NCI-H774 (cell line): ENCODE measurements at places on chromosomes 16 and 17.

GRCh38 chr16:73225983-73226382, 178.1 kb upstream of the ZFHX3 start:
- no peak for DNase-seq

DNA sequence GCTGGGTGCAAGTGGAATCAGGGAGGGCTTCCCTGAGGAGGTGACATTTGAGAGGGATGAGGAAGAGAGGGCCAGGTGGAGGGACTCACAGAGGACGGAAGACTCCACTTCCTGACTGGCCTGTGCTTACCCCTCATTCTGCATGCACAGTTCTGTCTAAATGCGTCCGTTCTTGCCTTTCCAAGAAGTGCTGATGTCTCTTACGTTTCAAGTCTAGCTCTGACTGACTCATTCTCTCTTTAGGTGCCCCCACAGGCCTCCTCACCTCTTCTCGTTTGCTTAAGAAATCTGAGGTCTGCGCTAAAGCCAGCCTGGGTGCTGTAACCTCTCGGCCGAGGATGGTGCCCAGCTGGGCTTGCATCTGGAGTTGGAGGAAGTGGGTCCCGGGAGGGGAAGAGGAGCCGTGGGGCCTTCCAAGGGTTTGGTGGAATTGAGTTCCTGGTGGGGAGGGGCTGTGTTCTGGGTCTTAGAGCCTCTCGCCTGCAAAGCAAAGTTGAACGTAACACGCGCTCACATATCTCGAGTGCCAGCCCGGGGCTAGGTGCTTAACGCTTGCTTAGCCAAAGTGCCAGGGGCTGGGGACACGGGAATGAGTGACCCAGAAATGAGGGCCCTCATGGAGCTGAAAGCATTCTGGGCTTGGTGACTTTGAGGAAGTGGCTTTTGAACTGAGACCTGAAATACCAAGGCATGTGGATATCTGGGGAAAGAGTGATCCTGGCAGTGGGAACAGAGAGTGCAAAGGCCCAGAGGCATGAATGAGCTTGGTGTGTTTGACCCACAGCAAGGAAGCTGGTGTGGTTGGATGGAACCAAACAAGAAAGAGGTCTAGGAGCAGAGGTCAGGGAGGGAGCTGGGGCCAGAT, 4.8 kb downstream of the IL4R start:
- DNase-seq: no peak

DNA sequence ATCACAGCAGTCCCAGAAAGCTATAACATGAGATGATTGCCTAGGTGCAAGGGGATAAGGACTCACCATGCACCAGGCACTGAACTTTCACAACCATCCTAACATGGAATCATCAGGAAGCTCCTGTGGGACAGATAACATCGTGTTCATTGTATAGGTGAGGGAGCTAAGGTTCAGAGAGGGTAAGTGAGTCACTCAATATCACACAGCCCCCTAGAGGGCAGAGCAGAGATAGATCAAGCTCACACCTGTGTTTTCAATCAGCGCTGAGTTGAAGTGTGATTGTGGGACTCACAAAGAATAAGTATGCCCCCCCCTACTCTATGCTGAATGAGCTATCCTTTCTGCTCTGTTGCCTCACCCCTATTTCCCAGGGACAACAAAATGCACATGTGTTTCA, 377.7 kb upstream of the ERCC4 start:
- no peak for DNase-seq

DNA sequence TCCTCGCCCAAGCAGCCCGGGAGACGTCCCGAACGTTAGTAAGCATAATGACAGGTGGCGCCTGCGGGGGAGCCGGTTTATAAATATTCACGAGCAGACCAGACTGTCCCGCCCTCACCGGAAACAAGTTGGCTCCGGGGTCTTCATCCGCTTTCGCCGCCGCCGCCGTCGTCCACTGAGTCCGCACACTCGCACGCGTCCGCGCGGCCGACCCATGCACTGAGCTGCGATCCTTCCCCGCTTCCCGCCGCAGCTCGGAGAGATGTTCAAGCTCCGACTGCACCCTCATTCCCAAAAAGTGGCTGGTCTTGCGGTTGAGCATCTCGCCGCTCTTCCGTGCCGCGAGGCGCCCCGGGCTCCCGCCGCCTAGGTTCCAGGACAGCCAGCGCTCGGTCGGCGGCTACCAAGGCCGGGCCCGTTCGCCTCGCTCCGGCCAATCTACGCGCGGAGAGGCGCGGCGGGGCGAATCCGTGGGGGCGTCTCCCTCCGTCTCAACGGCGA, 385 bp downstream of the CFAP119 start:
- DNase-seq: no peak

- no peak for DNase-seq
Observed at GRCh38 chr17:18016426-18016825, 22.5 kb downstream of the ATPAF2 start.

DNA sequence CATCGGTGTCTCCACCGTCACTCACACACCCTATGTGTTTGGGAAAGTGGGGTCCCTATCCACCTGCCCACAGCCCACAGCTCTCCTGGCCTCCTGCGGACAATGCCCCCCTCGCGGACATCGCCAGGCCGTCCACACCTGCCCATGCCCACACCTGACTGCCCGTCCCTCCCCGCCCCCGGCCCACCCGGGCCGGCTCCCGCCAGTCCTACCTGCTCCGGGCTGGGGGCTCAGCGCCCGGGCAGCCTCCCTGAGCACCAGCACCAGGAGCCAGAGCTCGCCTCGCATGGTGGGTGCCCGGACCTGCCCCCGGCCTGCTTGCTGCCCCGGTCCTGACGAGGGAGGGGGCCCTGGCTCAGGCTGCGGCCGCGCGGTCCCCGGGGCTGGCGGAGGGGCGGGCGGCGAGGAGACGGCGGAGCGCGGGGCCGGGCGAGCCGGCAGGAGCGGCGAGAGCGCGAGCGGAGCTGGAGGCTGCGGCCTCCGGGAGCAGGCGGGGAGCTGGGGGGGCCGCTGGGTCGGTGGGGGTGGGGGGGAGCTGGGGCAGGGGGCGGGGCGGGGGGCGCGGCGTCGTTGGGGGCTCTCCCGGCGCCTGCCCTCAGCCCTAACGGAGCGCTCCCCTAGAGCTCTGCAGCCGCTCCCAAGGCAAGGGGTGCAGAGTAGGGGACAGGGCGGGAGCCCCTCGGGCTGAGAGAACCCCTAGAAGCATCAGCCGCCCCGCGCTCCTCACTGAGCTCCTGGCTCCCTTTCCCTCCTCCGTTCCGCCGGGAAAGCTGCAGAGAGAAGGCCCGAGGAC, at the start of gene PLXDC1:
TSS of gene PLXDC1 (minus strand) at position 488 of the 793 bp plus-strand sequence. CDS start at position 288, 200 bp downstream.
- DNase-seq: no peak

- DNase-seq: no peak
Observed at GRCh38 chr17:77087650-77088454, 52.9 kb upstream of the SEC14L1 start.

GRCh38 chr17:45138911-45139532, 3.5 kb downstream of the ACBD4 start:
- DNase-seq: no peak

DNA sequence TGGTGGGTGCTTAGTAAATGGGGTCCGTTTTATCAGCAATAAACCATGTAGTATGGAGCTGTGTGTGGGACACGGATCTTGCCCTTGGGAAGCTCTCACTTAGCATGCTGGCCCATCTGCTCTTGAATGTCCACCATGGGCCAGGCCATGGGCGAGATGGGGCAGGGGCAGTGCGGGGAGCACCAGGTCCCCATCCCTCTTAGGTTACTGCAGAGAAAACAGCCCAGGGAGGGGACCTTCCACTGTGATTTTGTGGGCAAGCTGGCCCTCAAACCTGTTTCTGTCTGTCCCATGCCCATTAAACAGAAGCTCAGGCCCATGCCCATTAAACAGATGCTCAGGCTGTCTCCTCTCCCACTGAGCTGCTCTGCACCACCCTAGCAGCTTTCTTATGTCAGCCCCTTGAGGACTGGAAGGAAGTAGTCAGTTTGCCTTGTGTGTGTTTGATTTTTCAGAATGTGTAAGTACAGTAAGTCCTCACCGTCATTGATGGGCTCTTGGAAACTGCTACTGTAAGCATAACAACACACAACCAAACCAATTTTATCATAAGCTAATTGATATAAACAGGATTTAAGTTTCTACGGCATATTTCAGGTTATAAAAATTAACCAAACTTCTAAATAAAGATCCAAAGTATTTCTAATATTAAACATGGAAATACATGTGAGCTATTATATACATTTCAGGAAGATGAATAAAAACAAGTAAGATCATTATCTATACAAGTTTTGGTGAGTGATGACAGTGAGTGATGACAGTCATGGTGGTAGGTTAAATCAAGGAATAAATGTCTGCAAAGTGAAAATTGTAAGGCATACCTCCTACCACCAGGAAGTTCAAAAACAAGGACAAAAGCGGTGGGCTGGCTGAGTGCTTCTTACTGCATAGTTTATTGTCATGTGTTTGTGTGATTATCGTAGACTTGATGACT, 11.5 kb downstream of the MPRIP start:
- DNase-seq: no peak

GRCh38 chr17:33260638-33261037, 32.5 kb downstream of the ASIC2 start:
- DNase-seq: no peak

- DNase-seq: no peak
Observed at GRCh38 chr16:8806272-8806983, 8.8 kb downstream of the PMM2 start.

- no peak for DNase-seq
Observed at GRCh38 chr17:21215935-21216334, 2.0 kb upstream of the TMEM11 start.

DNA sequence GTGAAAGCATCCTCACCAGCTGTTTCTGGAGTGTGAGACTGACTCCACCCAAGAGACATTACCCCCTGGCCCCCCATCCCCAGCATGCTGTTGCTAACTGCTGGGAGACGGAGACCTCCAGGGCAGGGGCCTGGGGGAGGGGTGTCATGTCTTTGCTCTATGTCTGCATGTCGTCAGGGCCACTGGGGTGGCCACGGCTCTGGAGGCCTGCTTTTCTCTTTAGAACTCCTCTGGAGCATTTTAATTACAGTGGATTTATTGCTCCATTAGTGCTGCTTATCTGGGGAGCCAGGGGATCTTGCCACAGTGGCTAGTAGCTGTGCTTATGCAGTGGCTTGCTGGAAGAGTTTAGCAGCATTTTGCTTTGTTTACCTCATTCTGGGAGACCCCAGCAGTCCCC, 32.3 kb downstream of the CLEC16A start:
- DNase-seq: no peak

- no peak for DNase-seq
Observed at GRCh38 chr16:19119564-19119963, 5.8 kb downstream of the ITPRIPL2 start.

DNA sequence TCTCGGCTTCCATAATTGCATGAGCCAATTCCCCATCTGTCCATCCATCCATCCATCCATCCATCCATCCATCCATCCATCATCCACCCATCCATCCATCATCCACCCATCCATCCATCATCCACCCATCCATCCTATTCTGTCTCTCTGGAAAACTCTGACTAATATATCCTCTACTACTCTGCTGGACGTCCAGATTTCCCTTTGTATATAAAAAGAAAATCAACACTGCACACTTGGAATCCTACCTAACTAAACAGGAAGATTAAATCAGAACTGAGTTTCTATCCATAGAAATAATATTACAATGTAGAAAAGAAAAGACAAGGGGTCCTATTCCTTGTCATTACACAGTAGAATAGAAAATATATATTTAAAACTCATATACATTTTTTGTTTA, 150.3 kb upstream of the CORO6 start:
- no peak for DNase-seq
